NCI-H510A (cell line): ENCODE measurements at places on chromosomes 6 and 20.
A peak's percentile ranks its signal among the peaks of the same experiment; 100 is the strongest.

DNA sequence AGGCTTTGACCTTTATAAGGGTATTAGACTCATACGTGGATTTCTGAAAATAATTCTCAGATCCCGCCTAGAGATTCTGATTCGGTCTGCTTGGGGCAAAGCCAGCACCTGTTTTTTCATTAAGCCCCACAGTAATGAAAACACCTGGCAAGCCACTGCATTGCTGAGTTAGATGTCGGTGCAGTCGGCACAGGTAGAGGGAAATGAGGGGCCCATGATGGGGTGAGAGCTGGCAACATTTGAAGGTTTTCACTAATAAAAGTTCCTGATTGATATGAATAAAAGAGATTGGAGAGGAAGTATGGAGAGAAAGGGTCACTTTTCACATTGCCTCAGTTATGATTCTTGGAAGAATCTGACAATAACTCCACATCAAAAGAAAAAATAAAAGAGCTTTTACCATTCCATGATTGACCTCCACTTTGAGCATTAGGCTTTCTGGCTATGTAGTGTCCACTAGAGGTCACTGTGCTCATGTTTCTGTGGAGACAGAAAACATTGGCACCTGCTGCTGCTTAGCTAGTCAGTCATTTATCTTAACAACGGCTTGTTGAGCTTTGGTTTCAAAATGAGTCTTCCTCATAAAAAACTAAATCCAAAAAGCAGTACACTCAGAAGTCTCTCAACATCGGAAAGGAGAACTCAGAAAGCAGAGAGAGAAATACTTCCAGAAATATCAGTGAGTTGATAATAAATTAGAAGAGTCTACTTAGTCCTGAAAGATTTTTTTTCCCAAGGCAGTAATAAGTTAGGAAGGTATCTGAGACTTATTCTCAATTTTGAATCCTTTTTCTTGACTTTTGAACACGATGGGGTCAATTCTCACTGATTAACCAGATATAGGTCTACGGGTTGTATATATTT, 53.3 kb upstream of the KLHL31 start:
- DNase-seq = peak; percentile 73

DNA sequence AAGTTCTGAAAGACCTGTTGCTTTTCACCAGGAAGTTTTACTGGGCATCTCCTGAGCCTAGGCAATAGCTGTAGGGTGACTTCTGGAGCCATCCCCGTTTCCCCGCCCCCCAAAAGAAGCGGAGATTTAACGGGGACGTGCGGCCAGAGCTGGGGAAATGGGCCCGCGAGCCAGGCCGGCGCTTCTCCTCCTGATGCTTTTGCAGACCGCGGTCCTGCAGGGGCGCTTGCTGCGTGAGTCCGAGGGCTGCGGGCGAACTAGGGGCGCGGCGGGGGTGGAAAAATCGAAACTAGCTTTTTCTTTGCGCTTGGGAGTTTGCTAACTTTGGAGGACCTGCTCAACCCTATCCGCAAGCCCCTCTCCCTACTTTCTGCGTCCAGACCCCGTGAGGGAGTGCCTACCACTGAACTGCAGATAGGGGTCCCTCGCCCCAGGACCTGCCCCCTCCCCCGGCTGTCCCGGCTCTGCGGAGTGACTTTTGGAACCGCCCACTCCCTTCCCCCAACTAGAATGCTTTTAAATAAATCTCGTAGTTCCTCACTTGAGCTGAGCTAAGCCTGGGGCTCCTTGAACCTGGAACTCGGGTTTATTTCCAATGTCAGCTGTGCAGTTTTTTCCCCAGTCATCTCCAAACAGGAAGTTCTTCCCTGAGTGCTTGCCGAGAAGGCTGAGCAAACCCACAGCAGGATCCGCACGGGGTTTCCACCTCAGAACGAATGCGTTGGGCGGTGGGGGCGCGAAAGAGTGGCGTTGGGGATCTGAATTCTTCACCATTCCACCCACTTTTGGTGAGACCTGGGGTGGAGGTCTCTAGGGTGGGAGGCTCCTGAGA, at the start of gene HFE:
TSS of gene HFE (plus strand) at position 146 of the 832 bp plus-strand sequence. CDS start at position 158, 12 bp downstream.
- DNase-seq = no peak

GRCh38 chr6:152398993-152399392, 238.2 kb downstream of the SYNE1 start:
- no peak for DNase-seq

- DNase-seq = no peak
Observed at GRCh38 chr6:20309186-20309585, 92.5 kb upstream of the E2F3 start.

GRCh38 chr6:126826166-126826714, 292.2 kb upstream of the RSPO3 start:
- no peak for DNase-seq

DNA sequence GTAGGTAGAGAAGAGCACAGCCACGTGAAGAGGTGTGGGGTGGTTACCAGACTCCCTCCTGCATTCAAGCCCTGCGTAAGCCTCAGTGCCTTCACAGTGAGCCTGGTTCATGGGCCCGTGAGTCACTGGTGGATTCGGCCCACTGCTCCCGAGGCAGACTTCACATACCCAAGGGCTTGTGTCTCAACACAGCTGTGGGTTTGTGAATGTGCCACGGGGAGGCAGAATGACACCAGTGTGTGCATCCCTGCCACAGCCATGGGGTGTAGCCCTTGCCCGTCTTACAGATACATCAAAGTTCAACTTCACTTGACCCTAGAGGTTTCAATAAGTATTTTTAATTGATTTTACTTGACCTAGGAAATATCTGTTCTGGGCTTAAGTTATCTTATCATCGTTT, 108.5 kb downstream of the MAP3K4 start:
- no peak for DNase-seq

GRCh38 chr6:22596011-22596410, 26.6 kb downstream of the HDGFL1 start:
- DNase-seq = no peak
